ENCODE measurements at places on chromosomes 2 and 18.

GRCh38 chr2:200378652-200379290 is 72.3 kb downstream of the SPATS2L start:
- H3K36me3 ChIP-seq: no peaks in the 10 kb centered on the region
- H3K27ac ChIP-seq: no peak overlapping the region
- peak; percentile 63 for DNase-seq
- H3K27me3 ChIP-seq: no peaks in the 10 kb centered on the region

DNA sequence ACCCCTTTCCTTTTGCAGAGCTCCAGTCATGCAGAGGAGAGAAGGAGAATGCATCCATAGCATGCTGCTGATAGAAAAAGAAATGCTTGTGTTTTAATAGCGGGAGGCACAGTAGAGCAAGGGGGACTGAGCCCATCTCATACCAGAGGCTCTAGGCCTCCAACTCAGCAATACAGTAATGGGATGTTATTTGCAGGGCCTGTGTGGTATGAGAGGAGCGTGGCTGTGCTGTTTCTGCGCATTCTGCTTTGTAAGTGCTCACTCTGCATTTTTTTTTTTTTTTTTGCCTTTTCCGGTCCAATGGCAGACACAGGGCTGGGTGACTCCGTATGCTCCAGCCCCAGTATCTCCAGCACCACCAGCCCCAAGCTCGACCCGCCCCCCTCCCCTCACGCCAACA is 200.0 kb downstream of the GBX2 start:
- no peaks in the 10 kb centered on the region for H3K4me1 ChIP-seq

GRCh38 chr18:79775441-79776221 is 22.1 kb upstream of the KCNG2 start:
- no peak overlapping the region for H3K4me3 ChIP-seq
- no peak overlapping the region for H3K27ac ChIP-seq
- DNase-seq: no peak

GRCh38 chr2:100875516-100876230 is 55.7 kb downstream of the NPAS2 start:
- no peak for DNase-seq
- no peak overlapping the region for H3K27ac ChIP-seq
- H3K27me3 ChIP-seq: no peaks in the 10 kb centered on the region
- no peak overlapping the region for H3K4me3 ChIP-seq
- peaks cover 14% of the 10 kb centered on the region for H3K4me1 ChIP-seq

DNA sequence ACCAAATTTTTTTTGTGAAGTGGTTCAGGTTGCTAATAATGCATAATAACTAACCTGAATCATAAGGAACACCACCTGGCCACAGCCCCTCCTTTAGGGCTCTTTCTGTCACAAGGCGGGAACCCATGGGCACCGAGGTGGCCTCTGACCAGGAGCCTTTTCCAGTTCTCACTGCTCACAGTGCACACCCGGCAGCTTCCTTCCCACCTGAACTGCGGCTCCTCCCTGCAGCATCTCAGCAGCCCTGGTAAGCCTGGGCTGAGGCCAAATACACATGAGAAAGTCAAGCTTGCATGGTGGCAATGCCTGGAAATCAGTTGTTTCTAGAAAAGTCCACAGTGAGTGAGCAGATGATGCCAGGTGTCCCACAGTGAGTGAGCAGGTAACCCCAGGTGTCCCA is 77.6 kb upstream of the SNTG2 start:
- H3K4me1 ChIP-seq: no peaks in the 10 kb centered on the region
- H3K36me3 ChIP-seq: no peaks in the 10 kb centered on the region
- DNase-seq: no peak
- peaks cover 57% of the 10 kb centered on the region for H3K27me3 ChIP-seq
- H3K27ac ChIP-seq: no peak overlapping the region
- no peak overlapping the region for H3K4me3 ChIP-seq

DNA sequence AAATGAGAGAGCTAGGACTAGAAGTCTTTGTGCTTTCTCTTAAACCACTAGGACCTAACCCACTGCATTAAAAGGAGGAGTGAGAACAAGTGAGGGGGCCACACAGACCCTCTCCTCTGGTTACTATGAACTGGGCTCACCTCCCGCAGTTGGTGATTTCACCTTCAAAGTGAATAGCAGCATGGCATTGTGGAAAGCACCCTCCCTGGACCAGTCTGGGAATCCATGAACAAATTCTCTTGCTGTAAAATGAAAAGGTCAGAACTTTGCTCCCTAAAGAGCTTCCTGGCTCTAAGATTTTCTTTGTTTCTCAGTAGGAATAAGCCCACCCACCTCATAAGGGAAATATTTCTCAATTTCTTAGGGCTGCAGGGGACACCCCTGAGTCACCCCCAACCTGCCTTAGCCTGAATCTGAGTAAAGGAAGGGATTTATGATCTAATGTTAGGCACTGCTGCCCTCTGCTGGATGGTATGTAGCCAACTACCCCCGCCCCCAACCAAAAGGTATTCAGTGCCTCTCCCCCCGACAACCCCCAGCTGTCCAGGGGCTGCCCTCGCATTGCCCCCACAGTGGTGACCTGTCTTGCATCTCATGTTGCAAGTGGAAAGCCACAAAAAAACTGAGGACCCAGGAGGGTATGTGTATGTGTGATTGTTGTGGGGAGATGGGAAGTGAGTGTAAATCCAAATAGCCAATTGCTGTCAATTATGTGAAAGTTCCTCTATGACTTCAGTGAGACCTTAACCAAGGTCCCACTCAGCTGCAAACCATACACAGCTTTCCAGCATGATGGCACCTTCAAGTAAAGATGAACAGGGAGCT is 230.9 kb upstream of the SLC14A2 start:
- H3K36me3 ChIP-seq: no peaks in the 10 kb centered on the region
- DNase-seq: peak; percentile 60
- H3K4me1 ChIP-seq: peaks cover 6% of the 10 kb centered on the region
- no peak overlapping the region for H3K27ac ChIP-seq

DNA sequence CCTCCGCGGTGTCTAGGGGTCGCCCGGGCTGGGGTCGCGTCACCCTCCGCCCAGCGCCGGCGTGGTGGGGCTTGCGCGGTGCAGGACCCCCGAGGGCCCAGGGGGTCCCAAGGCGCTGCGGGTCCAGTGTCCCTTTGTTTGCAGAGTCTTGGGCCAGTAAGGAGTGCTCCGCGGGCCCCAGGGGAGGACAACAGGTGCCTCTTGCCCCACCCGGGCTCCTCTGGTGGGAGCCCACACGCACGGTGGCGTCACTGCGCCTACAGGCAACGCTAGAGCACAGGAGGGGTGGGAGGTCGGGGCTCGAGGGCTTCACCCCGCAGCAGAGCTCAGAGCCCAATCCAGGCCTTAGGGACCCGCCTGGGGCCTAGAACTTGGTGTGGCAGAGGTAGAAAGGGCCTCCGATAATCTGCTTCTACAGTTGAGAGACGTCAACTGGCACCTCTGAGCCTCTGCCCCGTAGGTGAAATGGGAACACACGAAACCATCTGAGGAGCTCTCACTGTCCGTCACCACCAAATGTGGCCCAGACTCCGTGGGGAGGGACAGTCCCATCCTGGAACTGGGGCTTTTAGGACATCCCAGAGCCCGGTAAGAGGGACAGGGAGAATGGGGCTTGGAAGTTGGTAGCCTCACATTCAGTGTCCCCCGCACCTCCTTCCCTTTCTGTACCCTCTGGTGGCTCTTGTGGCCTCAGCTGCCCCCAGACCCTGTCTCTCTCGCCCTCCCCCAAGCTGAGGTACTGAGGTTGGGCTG is 1.4 kb downstream of the ARID5A start:
- H3K4me1 ChIP-seq: peaks cover 23% of the 10 kb centered on the region
- peak overlapping the region; percentile 94 for H3K4me3 ChIP-seq
- H3K36me3 ChIP-seq: no peaks in the 10 kb centered on the region
- no peak for DNase-seq

- H3K4me1 ChIP-seq: peaks cover 7% of the 10 kb centered on the region
- H3K36me3 ChIP-seq: no peaks in the 10 kb centered on the region
- H3K27ac ChIP-seq: no peak overlapping the region
- H3K4me3 ChIP-seq: peak overlapping the region; percentile 45
These were observed 677 bp downstream of the GAD1 start for GRCh38 chr2:170817093-170818035.

GRCh38 chr18:66630831-66631230 is 26.9 kb upstream of the CDH19 start:
- no peaks in the 10 kb centered on the region for H3K27me3 ChIP-seq
- H3K27ac ChIP-seq: no peak overlapping the region
- no peaks in the 10 kb centered on the region for H3K4me1 ChIP-seq
- no peaks in the 10 kb centered on the region for H3K36me3 ChIP-seq
- H3K4me3 ChIP-seq: no peak overlapping the region

- no peak overlapping the region for H3K4me3 ChIP-seq
- H3K27me3 ChIP-seq: no peaks in the 10 kb centered on the region
- peak; percentile 42 for DNase-seq
- no peaks in the 10 kb centered on the region for H3K36me3 ChIP-seq
- H3K27ac ChIP-seq: peak overlapping the region; percentile 7
These were observed 120.8 kb upstream of the STK17B start for GRCh38 chr2:196291873-196292800.

- DNase-seq: no peak
- H3K27ac ChIP-seq: no peak overlapping the region
- H3K4me1 ChIP-seq: no peaks in the 10 kb centered on the region
- no peak overlapping the region for H3K4me3 ChIP-seq
- H3K27me3 ChIP-seq: no peaks in the 10 kb centered on the region
These were observed 115.7 kb downstream of the NCKAP5 start for GRCh38 chr2:133452583-133452982.

DNA sequence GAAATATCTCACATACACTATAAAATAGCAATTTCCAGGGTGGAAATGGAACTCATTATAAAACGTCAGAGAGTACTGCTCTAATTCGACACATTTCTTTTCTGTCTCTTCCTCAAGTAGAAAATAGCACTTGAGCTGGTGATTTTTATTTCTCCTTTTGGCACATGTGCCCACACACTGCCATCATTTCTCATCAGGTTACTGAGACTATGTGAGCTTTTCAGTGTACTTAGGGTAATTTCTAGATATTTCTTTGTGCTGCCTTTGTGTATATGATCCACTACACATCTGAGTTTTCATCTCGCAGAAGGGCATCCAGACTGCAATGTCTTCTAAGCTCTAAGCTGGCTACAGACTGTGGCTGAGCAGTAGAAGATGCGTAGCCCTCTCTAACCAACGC is 62.1 kb upstream of the PGAP1 start:
- no peak for DNase-seq
- H3K4me3 ChIP-seq: no peak overlapping the region
- H3K27me3 ChIP-seq: no peaks in the 10 kb centered on the region
- H3K4me1 ChIP-seq: peaks cover 20% of the 10 kb centered on the region
- no peaks in the 10 kb centered on the region for H3K36me3 ChIP-seq

GRCh38 chr18:79814373-79814772 is 16.6 kb downstream of the KCNG2 start:
- H3K4me1 ChIP-seq: no peaks in the 10 kb centered on the region
- no peak for DNase-seq
- no peak overlapping the region for H3K4me3 ChIP-seq
- H3K27me3 ChIP-seq: no peaks in the 10 kb centered on the region
- H3K36me3 ChIP-seq: no peaks in the 10 kb centered on the region
- H3K27ac ChIP-seq: no peak overlapping the region

Data from cardiac muscle cell (in vitro differentiated cells and primary cell).